ENCODE measurements at places on chromosomes 7 and 10.

- no peak for DNase-seq
Observed at GRCh38 chr10:124116771-124117510, 23.5 kb upstream of the CHST15 start.

DNA sequence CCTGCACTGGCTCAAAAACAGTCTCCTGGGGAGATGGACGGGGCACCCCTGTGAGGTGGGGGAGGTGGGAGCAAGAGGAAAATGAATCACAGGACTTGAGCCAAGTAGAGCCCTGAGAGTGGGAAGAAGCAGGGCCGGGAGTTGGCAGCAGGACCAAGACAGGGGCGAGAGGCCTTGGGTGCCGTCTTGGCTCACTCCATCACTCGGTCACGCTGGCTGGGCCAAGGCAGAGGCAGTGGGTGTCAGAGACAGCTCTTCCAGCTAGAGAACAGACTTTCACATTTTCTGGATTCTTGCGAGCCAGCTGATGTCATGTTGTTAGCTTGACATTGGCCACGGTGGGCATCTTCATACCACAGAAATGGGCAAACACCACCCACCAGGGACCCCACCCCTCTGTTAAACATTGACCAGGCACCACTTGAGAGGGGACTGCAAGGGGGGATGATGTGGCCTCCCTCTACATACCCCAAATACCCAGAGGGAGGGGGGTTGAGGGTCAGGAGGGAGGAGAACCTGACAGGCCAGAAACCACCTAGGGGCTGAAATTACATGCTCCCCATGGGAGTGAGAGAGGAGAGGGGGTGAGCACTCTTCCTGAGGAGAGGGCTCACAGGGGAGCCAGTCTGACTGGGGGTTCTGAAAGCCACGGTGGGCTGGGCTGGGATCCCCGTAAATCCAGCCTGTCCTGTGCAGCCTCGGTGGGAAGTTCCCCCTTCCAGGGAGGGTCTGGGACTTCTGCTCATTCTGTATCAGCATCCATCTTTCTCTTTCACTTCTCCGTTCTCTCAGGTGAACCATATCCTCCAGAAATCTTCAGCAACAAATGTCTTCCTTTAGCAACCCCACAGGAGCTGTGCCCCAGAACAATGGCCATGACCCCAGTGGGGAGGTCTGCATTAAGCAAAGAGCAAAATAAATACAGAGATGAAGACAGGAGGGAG lies 19.6 kb downstream of the CAMK2B start:
- no peak for DNase-seq

DNA sequence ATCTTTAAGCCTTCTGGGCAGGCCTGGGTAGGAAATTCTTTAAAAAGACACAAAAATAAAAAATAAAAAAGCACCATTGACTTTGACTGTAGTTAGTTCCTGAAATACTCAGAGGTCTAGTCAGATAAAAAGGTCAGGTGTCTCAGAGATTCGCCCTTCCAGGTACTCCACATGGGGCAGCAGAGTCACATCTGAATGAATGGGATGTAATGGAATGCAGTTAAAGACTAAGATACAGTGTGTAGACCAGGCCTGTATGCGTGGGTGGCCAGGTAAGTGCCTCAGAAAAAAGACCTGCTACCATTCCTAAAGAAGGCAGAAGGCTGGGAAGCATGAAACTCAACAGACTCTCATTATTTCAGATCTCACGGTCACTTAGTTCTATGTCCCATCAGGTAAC lies 68.6 kb upstream of the SEM1 start:
- no peak for DNase-seq

GRCh38 chr7:113338071-113338696 lies 219.8 kb upstream of the SMIM30 start:
- no peak for DNase-seq

GRCh38 chr7:108836256-108836655 lies 266.6 kb downstream of the DNAJB9 start:
- DNase-seq, result no peak

DNA sequence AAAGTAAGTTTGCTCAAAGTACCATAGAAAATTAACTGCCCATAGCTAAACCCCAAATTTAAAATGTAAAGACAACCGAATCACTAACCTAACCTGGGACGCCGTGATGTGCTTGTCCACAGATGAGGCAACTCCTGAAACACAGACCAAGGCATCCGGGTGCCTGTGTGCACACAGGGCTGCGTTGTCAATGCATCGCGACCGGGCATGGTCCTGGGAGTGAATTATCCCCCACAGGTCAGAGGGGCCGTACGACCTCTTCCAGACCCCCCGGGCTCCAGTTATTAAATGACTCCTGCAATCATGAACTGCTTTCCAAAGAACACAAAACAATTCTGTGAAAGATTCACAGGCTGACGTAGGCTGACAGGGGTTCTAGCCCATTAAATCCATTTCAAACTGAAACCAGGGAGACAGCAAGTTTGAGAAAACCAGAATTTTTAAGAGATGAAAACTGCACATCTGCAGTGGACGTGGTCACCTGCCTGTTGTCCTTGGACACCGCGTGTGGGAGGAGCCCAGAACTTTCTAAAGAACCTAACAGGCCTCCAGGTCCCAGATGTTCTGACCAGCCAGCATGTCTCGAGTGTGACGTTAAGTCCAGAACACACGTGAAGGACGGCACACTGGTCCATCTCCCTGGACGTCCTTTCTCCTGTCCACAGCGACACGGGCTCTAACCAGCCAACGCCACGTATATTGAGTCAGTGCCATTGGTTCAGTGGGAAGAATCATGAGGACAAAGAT lies 297.8 kb downstream of the DNAJB6 start:
- no peak for DNase-seq

- DNase-seq, result no peak
Observed at GRCh38 chr7:84041649-84042048, 152.9 kb downstream of the SEMA3A start.
